ENCODE measurements at places on chromosomes 4 and X.
A peak's percentile ranks its signal among the peaks of the same experiment; 100 is the strongest.

DNA sequence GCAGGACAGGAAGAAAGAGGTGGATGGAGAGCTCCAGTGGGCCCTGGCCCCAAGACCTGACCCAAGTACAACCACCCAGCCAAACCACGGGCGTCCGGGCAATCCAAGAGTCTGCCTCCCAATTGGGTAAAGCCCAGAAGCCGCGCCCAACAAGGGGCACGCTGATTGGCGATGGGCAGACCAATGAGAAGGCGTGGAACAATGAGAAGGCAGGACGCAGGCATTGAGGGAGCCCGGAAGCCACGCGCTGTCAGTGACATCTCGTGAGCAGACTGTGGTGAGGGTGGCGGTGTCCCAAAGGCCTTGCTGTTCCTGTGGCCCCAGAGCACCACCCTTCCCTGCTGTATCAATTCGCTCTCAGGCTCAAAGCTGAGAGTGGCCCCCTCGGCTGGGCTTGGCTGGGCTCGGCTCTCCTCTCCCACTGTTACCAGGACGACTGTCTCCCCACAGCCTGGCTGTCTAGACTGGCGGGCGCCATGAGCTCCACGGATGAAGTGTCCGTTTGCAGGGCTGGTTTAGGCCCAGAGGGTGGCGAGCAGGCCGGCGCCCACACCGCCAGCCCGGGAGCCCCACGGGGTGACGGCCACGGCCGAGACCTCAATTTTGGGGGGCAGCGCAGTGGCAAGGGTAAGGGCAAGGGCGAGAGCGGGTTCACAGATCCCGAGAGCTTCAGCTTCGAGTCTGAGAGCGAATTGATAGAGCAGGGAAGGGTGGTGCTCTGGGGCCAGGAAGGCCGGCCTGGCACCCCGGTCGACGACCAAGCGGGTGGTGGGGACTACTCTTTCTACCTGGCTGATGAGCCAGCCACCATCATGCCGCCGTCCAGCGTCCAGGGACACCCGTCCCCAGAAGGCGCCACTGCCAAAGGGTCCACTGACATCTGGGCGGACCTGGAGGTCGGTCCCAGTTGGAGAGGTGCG lies at the start of gene LOC101059915:
Gene LOC101059915, plus strand, starts transcription at position 219 of the 920 bp plus-strand sequence.
- DNase-seq: no peak

GRCh38 chr4:67030636-67031035 lies 514.7 kb downstream of the CENPC start:
- DNase-seq: no peak

DNA sequence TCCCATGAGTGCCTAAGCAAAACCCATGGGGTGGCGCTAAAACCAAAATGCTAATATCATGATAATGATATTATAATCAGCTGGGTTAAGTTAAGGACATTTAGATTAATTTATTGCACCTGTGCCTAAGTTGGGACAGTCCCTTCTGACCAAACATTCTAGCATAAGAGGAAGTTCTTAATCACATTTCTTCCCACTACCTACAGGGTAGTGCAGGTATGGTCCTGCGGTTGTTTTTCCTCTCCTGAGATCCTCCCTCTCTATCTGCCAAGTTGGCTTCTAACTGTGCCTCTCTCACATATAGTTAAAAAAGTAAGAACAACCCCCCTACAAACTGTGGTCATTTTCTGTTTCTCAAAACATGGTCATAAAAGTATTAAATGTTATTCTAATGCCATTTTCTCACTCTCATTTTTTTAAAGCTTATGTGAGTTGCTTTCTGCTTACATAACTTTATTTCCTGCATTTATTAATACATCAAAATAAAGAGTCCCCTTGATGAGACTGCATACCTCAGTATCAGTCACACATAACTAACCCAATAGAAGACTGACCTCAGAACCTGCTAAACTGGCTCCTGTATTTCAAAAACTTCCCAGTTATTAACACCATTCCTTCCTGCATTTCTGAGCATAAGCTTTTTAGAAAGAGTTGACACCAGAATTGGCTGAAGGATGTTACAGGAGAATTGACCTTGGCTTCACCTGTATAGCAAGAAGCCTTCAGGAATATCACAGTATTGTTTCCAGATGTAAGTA lies 1332.5 kb downstream of the FSTL5 start:
- no peak for DNase-seq

DNA sequence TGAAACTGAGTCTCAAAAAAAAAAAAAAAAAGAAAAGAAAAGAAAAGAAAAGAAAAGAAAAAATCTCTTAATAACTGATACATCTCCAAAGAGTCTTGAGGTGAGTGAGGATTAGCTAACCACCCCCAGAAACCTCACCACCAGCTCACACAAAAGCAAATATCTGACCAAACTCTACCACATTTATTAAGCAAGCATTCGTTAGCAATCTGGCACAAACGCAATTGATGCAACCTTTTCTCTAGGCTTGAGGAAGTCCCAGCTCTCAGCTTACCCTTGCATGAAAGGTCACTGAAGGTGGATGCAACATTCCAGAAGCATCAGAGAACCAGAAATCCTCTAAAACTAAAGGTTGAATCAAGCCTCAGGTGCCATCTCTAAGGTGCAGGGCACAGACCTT lies 231.9 kb upstream of the BCOR start:
- no peak for DNase-seq

DNA sequence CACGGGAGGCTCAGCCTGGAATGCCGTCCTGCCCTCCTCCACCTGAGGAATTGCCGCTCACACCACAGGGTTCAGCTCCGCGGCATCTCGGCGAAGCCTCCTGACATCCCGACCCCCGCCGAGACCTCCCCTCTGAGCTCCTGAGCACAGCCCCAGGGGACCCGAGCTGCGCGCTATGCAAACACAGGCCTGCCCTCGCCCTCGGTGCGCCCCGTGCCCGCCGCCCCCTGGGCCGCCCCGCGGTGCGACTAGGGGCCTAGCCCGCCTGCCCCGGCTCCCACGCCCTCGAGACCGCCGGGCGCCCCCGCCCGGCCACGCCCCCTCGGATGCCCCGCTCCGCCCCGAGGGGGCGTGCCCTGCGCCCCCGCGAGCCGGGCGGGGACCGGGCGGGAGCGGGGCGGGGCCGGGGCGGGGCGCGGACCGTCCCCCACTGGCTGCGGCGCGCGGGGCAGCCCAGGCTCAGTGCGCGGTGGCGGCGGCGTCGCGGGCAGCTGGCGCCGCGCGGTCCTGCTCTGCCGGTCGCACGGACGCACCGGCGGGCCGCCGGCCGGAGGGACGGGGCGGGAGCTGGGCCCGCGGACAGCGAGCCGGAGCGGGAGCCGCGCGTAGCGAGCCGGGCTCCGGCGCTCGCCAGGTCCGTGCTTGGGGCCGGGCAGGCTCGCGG lies at the start of gene FGFR3:
Gene FGFR3, plus strand, starts transcription at position 462 of the 664 bp plus-strand sequence. CDS start 642 bp downstream, outside the sequence.
- no peak for DNase-seq

DNA sequence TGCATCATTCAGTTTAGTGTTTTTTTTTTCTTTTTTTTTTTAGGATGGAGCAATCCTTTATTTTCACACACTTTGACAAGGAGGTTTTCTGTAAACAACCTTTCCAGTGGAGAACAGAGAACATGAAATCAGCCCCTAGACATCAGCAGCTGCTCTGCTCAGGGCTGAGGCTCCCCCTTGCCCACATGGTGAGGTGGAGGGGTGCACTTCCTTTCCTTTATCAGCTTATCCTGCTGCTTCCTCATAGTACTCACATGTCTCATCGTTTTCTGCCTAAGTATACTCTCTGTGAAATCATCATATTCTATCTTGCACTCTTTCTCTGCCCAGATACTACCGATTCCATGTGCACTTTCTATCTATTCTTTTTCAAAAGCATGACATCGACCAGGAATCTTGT lies 47.6 kb upstream of the PRSS12 start:
- DNase-seq: no peak

DNA sequence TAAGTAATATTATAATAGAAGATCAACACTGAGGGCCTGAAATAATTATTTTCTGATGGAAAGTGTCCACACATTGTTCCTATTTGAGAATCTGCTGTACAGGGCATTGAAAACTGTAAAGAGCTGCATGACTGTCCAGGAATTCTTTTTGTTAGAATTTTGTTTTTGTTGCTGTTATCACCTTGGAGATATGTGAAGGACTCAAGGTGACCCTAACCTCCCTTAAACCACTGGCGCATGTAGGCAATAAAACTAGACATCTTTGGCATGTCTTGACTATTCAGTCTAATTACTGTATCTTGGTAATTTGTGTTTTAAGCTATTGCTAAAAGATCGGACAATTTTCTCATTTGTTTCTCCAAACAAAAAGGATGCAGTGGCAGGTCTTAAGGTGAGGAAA lies 55.5 kb upstream of the SMIM10 start:
- DNase-seq: no peak

DNA sequence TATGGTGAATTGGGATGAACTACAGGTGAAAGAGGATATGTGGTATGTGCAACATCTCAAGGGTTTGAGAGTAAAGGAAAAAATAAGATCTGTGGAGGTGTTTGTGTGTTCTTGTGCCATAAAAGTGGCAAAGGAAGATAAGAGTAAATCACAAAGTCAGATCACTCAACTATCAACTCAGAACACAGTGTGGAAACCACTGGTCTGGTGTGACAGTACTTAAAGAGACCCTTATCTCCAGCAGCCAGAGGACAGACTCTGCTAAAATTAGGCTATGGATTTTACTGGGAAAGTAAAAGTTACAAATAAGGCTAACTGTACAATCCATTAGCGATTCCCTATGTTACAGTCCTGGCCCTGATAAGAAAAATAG lies 54.0 kb upstream of the PRDM8 start:
- DNase-seq: no peak

GRCh38 chr4:113636438-113636818 lies 125.1 kb downstream of the CAMK2D start:
- DNase-seq: no peak

GRCh38 chr4:123676890-123677229 lies 280.3 kb downstream of the SPRY1 start:
- peak; percentile 58 for DNase-seq

DNA sequence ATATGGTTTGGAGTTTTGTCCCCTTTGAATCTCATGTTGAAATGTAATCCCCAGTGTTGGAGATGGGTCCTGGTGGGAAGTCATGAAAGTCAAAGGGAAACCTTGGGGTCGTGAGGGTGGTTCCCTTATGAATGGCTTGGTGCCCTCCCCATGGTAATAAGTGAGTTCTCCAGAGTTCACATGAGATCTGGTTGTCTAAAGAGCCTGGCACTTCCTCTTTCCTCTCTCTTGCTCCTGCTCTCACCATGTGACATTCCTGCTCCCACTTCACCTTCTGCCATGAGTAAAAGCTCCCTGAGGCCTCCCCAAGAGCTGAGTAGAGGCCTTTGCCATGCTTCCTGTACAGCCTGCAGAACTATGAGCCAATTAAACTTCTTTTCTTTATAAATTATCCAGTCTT lies 5.5 kb upstream of the IL15 start:
- DNase-seq: no peak

GRCh38 chrX:127057891-127058619 lies 238.5 kb downstream of the PRR32 start:
- no peak for DNase-seq

- no peak for DNase-seq
These were observed 14.6 kb downstream of the HMX1 start for GRCh38 chr4:8856835-8857621.

DNA sequence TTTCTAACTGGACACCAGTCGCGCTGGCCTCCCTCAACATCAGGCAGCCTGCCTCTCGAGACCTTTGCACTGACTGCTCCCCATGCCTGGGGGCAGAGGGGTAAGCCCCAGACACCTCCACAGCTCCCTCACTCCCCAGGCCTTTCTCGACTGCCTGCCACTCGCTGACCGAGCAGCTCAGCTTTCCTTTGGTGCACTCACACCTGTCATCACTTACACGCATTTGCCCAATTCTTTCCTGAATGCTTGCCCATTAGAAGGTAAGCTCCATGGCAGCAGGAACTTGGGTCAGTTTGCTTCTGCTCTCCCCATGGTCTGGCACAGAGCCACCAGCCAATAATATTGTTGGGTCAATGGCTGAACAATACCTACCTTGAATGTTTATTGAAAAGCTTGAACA lies 32.2 kb upstream of the PROM1 start:
- no peak for DNase-seq

- no peak for DNase-seq
These were observed 326.7 kb downstream of the BCOR start for GRCh38 chrX:39771089-39771488.

DNA sequence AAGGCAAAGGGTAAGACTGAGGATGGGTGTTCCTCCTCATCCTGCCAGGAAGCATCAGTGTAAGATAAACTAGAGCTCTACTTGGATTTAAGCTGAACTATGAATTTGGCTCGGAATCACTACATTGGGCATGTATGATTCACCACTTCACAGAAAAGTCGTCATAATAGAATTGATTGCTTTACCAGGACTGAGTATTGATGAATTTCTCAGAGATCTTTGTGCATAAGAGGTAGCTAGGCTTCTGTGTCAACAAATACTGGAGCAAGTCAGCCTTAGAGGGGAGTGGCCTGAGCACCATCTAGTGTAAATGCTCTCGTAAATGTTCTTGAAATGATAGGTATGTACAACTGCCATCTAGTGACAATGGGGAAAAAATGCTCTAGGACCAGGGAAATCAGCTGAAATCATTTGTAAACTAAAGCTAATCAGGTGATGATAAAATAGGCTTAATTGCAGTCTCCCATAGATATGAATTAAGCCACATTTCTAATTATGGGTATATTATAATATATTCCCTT lies 309.5 kb upstream of the FMR1 start:
- DNase-seq: no peak

- no peak for DNase-seq
These were observed 1651.4 kb upstream of the IGFBP7 start for GRCh38 chr4:58761563-58761962.

- no peak for DNase-seq
These were observed 88.2 kb upstream of the TECRL start for GRCh38 chr4:64497491-64497890.

- DNase-seq: no peak
These were observed 4.0 kb downstream of the C4orf46 start for GRCh38 chr4:158667651-158668198.

GRCh38 chr4:78710536-78710935 lies 65.6 kb upstream of the BMP2K start:
- no peak for DNase-seq

GRCh38 chr4:122007016-122007415 lies 55.2 kb upstream of the TRPC3 start:
- DNase-seq: no peak
